GF-D8 (cell line): ENCODE measurements at places on chromosomes 13 and 19.

- no peak for DNase-seq
These were observed 13.2 kb downstream of the CBY2 start for GRCh38 chr13:45715351-45715750.

- no peak for DNase-seq
These were observed 700 bp downstream of the ZNF816 start for GRCh38 chr19:52961981-52962380.

GRCh38 chr19:14686411-14686810, 3.4 kb upstream of the ZNF333 start:
- no peak for DNase-seq

GRCh38 chr13:60150538-60150937, 13.2 kb downstream of the DIAPH3 start:
- no peak for DNase-seq

GRCh38 chr13:113448885-113449692, 4.2 kb downstream of the ADPRHL1 start:
- no peak for DNase-seq

DNA sequence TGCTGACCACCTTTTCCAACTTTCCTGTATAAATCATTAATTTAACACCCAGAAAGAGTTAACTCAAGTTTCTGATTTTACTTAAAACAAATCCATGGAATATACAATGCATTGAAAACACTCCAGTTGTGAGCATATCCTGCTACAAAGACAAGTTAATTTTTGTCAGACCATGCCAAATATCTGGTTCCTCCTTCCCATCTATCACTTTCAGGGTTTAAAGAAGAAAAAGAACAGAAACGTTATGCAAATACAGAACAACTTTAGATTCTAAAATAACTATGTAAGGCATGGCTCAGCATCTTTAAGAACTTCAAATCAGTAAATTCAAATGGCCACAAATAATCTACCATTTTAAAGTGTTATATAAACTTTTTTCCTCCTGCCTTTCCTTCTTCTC, 14.9 kb downstream of the MRPS31 start:
- no peak for DNase-seq

GRCh38 chr19:12754465-12755196, 3.0 kb downstream of the BEST2 start:
- DNase-seq: no peak

GRCh38 chr13:42495751-42496150, 78.2 kb upstream of the TNFSF11 start:
- DNase-seq: no peak

- DNase-seq: no peak
These were observed 227.5 kb upstream of the STARD13 start for GRCh38 chr13:33512880-33513554.

DNA sequence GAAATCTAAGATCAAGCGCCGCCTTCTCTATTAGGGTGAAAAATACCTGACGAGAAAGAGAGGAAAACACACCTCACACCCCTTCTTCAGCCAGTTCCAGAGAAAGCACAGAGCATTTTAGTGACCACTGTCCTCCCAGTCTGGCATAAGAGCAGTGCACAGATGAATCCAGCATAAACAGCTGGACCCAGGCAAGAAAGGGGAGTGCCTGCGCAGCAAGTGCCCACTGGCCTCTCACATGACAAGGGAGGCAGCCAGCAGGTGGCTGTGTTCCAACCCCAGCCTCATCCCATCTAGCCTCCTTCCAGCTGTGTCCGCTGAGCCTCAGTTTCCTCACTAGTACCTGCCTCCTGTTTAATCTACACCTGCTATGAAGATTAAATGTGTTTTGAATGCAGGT, 8.0 kb downstream of the MED26 start:
- no peak for DNase-seq

GRCh38 chr13:68550330-68550729, 1320.2 kb upstream of the PCDH9 start:
- DNase-seq: no peak

DNA sequence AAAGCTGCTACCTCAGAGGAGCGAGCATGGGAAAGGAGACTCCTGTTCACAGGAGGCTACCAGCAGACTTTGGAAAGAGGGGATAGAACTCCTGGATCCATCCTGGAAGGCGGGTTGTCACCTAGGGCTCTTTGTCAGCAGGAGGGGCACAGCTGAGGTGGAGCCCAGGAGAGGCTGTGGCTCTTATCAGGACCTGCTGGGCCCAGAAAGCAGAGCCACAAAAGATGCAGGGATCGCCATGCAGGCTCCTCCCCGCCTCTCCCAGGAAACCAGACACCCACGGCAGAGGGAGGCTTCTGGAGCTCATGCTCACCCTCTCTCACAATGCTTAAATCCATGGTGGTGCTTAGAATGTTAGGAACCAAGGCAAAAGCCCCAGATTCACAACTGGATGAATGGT, 994.2 kb downstream of the UQCRFS1 start:
- no peak for DNase-seq

DNA sequence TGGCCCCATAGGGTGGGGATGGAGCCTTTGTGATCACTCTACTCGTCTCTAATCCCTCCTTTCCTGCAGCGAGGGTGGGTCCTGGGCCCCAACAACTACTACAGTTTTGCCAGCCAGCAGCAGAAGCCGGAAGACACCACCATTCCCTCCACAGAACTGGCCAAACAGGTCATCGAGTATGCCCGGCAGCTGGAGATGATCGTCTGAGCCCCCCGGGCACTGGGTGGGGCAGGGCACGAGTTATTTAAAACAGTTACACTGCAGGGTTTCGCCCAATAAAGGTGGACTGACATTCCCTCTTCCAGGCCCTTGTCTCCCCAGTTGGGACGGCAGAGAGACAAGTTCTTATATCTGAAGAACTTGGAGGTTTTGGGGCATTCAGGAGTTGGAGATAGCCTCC, 4.7 kb downstream of the GGN start:
- no peak for DNase-seq

DNA sequence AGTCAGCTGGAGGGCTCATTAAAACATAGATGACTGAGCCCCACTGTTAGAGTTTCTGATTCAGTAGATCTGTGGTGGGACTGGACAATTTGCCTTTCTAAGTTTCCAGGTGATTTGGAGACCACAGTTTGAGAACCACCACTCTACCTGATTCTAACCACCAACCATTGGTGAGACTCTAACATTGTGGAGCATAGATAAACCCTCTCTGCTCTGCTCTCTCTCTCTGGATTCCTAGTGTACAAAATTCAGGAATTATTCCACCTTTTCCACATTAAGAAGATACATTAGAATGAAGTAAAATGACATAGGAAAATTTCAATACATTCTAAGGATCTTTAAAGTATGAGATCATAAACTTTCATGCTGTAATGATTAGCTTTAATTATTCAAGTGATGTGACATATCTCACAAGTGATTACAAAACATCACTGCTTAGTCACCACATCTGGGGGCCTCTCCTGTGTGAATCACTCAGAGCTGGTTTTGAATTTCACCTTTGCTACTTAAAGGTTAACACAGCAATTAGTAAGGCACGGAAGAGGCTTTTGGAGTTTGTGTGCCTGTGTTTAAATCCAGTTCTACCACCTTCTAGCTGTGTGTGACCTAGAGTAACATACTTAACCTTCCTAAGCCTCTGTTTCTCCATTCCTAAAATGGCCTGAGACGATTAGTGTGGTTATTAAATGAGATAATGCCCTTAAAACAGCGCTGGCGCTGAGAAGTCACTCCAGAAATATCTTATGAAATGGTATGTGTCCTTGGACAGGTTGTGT, 78.5 kb upstream of the NBEA start:
- no peak for DNase-seq

DNA sequence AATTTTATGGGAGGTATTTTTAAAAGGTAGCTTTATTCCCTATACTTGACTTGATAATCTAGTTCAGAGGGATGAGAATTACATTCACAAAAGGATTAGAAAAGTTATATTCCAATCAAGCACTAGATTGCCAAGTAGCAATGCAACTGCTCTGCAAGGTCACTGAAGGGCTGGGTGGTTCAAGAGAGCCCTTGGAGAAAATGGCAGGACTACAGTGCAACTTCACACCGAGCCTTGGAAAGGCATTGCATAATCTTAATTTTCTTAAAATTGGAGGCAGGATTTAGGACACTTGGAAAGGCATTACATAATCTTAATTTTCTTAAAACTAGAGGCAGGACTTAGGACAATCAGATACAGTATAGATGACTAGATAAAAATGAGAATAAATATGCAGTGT, 315.9 kb downstream of the DCT start:
- DNase-seq: no peak

- DNase-seq: no peak
These were observed 194.0 kb upstream of the NBEA start for GRCh38 chr13:34748073-34748472.

DNA sequence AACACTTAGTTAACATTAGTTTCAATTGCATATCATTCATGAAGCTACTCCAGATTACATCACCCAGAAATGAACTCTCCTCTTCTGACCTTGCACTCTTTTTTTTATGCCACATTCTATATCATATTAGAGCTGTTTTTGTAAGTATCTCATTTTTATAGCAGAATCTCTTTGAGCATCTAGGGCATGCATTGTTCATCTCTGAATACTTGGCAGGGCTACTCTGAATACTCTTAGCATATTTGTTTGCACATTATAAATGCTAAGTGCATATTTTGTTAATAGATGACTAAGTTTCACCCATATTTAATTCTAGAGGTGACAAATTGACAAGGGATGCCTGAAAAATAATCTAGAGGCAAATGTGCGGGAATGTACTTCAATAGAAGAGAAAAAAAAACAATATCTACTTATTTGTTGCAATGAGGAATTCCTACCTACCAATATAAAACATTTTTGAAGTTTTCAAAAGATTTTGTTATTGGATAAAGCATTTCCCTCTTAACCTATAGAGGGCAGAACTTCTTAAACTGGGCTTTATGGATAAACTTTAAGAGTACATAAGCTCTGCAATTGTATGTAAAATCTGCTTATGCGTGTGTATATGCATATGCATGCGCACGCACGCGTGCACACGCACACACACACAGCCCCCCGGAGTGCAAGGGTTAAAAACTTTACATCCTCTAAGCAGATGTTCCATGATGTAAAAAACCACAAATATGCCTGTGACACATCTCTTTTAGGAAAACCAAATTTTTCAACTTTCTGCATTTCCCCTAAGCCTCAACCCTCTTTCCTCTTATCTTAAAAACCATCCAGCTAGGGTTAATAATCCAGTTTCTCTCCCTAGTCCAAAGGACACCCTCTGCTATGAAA, 73.0 kb upstream of the OXGR1 start:
- no peak for DNase-seq

GRCh38 chr19:34985249-34986022, 14.7 kb upstream of the GRAMD1A start:
- DNase-seq: peak; percentile 69

DNA sequence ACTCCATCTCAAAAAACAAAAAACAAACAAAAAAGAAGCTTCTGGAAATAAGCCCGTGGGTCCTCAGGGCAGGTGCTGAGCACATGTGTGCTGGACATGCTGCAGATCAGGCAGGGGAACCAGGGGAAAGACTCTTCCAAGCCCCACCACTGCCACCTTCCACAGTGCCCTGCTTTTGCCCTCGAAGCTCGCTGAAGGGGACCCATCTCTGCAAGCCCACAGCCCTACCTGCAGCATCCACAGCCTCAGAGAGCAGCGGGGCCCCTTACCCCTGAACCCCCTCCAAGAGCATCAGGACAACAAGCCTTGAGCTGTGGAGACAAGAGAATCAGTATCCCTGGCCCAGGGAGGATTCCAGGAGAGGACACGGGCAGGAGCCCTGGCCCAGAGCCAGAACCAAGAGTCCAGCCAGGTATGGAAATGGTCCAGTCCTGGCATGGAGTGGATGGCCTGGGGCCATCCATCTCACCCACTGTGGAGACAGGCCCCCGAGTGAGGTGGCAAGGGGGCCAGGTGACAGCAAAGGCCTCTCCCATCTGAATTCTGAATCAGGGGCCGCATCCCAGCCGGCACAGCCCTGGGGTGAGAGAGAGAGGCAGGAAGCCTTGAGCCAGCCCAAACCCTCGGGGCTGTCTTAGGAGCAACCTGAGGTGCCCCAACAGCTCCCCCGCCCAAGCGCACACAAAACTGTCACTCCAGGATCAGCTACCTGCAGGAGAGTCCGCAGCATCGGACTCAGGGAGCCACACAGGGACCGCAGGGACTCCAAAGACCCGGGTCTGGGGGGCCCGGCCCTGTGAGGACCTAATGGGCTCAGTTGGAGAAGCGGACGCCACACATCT, 51.8 kb upstream of the TPM4 start:
- DNase-seq: no peak

GRCh38 chr19:55239004-55239403, 10.4 kb upstream of the TMEM86B start:
- no peak for DNase-seq

DNA sequence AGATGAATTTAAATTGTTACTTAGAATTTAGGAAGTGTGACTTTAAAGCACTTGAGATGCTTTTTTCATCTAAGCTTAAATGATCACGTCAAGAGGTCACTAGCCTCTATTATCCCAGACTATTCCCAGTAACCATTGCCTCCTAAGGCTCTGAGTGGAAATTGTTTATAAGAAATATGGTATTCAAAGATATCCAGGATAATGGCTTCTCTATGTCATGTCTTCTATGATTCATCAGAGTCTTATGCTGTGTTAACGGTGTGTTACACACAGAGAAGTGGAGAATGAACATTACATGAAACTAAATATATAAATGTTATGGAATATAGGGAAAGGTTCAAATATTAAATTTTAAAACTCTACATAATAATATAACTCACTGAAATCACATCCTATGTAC, 79.8 kb upstream of the NBEA start:
- DNase-seq: no peak

GRCh38 chr19:12652219-12652618, 14.3 kb downstream of the MAN2B1 start:
- no peak for DNase-seq

DNA sequence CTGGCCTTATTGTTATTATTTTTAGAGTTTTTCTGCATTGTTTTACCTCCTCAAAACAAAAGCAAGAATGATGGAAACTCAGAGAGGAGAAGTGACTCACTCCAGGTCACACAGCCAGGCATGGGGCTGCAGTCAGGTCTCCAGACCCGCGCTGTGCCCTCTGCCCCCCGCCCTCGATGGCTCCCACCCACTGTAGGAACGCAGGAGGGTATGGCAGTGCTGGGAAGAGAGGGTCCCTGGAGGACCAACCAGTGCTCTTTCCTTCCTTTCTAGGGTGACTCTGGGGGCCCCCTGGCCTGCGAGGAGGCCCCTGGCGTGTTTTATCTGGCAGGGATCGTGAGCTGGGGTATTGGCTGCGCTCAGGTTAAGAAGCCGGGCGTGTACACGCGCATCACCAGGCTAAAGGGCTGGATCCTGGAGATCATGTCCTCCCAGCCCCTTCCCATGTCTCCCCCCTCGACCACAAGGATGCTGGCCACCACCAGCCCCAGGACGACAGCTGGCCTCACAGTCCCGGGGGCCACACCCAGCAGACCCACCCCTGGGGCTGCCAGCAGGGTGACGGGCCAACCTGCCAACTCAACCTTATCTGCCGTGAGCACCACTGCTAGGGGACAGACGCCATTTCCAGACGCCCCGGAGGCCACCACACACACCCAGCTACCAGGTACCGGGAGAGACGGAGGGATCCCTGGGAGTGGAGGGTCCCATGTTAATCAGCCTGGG, 5.6 kb downstream of the TIMM13 start:
- no peak for DNase-seq
